ENCODE measurements at places on chromosomes 11 and 22.

DNA sequence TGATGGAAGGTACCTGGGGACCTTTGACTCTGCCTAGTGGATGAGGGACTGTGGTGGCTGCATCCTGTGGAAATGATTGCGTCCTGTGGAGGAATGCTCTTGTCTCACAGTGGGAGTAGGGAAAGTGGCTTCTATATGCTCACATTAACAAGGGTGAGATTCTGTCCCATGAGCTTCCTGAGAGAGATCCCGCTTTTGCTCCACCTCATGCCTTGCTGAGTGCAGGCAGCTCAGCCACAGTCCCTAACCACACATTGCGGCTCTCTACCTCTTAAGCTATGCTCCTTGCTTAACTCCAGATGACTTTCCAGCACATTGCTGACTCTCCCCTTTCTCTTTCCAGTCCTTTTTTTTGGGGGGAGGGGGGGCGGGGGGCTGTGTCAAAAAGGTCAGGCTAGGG lies 45.0 kb downstream of the TEAD1 start:
- DNase-seq = no peak

DNA sequence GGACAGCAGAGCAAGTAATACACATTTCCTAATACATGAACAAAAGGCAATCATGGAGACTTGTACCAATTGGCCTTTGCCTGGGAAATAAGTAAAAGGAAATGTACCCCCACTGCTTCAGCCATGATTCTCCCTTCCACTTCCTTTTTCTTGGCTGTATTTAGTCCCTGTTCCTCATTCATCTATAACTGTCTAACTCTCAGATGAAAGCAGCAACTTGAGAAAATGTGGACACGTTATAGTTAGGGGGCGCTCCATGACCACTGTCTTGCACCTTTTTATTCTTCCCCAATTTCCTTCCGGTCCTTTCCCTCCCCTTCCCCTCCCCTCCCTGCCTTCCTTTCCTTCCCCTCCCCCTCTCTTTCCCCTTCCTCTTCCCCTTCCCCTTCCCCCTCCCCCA lies 61.3 kb upstream of the BARX2 start:
- no peak for DNase-seq

DNA sequence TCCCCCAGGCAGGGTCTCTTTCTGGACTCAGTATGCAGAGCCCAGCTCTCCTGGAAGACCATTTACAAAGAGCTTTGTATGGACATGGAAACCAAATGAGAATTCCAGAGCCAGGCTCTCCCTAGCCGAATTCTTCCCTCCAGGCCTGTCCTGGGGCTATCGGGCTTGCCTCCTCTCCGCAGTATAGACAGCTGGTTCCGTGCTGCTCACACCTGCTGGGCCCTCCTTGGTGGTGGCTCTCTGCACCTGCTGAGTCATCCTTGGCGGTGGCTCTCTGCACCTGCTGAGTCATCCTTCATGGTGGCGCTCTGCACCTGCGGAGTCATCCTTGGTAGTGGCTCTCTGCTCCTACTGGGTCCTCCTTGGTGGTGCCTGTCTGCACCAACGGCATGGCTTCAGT lies 743.5 kb downstream of the BRD1 start:
- DNase-seq = no peak

GRCh38 chr22:30704978-30705377 lies 10.3 kb downstream of the OSBP2 start:
- DNase-seq = no peak

GRCh38 chr22:36365020-36365411 lies 22.8 kb downstream of the MYH9 start:
- peak; percentile 95 for DNase-seq

DNA sequence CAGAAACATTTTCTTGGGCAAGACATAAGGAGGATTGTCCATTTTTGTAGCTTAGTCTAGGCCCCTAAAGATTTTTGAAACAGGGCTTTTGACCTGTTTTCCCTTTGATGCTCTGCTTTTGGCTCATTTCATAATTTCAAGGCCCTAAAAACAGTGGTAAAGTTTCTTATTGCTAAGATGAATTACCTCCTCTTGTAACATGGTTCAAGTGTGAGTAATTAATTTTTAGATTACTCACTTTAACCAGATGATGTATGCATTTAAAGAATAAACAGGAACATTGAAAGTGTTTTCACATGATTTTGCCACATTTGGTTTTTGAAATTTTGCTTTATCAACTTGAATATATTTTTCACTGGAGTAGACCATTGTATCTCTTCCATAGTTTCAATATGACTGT lies 1.2 kb downstream of the RAG2 start:
- no peak for DNase-seq

DNA sequence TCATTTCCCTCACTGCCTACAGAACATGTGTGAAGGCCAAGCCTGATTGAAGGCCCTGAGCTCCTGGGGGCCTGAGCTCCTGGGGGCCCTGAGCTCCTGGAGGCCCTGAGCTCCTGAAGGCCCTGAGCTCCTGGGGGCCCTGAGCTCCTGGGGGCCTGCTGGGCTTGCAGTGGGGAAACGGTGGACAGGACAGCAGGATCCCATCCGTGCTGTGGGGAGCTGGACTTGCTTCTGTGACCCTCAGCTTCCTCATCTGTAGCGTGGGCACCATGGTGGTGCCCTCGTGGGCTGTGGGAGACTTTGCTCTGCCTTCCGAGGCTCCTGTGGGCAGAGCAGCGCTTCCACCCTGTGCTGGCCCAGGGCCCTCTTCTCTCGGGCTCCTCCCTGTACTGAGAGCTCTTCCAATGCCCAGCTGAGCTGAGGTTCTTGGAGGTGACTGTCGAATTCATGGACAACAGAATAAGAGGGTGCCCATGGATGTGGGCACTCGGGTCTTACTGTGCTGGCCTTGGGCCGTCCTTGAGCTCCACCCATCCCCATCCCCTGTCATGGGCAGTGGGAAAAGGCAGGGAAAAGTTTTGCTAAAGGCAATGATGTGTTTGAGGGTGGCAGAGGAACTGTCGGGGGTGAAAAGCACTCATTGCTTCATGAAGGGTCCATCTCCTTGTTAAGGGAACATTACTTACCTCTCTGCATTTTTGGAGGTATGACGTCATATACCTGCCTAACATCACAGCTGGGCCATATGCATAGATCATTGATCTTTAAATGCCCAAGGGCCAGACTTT lies 786.7 kb downstream of the TBC1D22A start:
- no peak for DNase-seq

GRCh38 chr11:95065336-95065735 lies 1.4 kb upstream of the SRSF8 start:
- no peak for DNase-seq

- DNase-seq = no peak
Observed at GRCh38 chr22:46918197-46918596, 155.7 kb downstream of the TBC1D22A start.

DNA sequence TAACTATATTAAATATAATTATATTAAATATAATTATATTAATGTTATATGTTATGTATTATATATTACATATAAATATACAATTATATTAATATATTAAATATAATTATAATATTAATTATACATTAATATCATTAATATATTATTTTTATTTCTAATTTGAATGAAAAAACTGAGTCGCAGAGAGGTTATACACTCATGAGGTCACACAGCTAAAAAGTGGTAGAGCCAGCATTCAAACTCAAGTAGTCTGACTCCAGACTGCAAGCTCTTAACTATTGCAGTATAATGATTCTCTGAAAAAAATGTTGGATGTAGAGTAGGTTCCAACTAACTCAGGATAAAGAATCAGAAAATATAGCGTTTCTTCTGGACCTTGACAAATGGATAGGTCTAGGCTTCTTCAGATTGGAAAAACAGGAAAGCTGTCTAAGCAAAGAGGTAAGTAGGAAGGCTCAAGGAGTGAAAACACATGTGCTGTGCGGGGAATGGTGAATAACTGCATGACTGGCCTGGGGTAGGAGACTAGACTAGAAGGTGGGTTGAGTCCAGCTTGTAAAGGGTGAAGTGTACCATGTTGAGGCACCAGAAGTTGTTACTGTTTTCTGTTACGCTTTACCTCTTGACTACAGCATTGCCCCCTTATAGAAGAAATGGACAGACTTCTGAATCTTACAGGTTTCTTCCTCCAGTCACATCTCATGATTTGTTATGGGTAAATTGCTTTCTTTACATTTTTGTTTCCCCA lies 80.3 kb downstream of the TRIM44 start:
- DNase-seq = peak; percentile 4

DNA sequence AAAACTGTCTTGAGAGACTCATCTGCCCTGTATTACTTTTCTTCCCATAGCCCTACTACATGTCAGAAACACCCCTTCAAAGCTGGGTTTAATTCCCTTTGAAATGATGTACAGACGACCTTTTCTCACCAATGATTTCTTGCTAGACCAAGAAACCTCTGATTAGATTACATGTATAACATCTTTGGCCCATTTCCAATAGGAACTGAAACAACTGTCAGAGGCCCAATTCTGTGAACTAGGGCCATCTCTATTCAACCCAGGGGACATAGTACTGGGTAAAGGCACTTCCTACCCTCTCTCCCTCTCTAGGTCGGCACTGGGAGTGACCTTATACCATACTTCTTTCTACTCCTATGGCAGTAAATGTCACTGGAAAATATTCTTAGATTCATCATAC lies 19.4 kb downstream of the NPAT start:
- no peak for DNase-seq

- no peak for DNase-seq
Observed at GRCh38 chr11:1828542-1828941, 6.2 kb upstream of the SYT8 start.

GRCh38 chr22:44860311-44860710 lies 107.9 kb downstream of the ARHGAP8 start:
- DNase-seq = no peak

GRCh38 chr11:77503006-77503405 lies 29.1 kb upstream of the PAK1 start:
- no peak for DNase-seq

GRCh38 chr11:33094157-33094556 lies 54.8 kb downstream of the TCP11L1 start:
- no peak for DNase-seq

DNA sequence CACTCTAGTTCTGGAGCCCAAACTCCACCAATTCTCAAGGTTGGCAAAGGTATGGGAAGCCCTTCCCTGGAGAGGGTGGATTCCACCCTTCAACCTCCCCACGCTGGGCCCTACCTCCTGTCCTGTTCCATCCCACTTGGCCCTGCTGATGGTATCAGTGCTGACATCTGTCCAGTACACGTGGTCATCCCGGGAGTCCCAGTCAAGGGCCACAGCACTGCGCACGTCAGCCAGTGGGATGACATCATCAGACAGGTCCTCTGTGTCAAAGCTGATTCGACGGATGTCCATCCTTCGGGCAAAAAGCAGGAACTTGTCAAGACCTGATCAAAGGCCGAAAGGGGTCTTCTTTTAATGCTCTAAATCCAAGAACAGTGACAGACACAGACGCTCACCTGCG lies 32.1 kb downstream of the LRP4 start:
- no peak for DNase-seq

GRCh38 chr22:39724390-39724789 lies 153.8 kb downstream of the CACNA1I start:
- no peak for DNase-seq

- DNase-seq = no peak
Observed at GRCh38 chr22:28001171-28001835, 82.2 kb upstream of the PITPNB start.

- no peak for DNase-seq
Observed at GRCh38 chr22:20816559-20816958, 42.1 kb downstream of the PI4KA start.

DNA sequence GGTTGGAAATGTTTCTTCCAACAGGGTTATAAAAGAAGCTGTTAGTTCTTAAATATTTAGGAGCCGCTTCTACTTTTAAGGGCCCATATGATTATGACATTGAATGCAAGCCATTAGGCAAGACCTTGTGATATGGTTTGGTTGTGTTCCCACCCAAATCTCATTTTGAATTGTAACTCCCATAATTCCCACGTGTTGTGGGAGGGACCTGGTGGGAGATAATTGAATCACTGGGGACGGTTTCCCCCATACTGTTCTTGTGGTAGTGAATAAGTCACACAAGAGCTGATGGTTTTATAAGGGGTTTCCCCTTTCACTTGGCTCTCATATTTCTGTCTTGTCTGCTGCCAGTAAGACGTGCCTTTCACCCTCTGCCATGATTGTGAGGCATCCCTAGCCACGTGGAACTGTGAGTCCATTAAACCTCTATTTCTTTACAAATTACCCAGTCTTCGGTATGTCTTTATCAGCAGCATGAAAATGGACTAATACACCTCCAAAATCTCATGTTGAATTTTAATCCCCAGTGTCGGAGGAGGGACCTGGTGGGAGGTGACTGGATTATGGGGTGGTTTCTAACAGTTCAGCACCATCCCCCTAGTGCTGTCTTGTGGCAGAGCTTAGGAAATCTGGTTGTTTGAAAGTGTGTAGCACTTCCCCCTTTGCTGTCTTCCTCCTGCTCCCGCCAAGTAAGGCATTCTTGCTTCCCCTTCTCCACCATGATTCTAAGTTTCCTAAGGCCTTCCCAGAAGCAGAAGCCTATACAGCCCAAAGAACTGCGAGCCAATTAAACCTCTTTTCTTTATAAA lies 4.3 kb downstream of the CD59 start:
- peak; percentile 62 for DNase-seq

- DNase-seq = no peak
Observed at GRCh38 chr11:87299041-87299481, 261.3 kb downstream of the TMEM135 start.

DNA sequence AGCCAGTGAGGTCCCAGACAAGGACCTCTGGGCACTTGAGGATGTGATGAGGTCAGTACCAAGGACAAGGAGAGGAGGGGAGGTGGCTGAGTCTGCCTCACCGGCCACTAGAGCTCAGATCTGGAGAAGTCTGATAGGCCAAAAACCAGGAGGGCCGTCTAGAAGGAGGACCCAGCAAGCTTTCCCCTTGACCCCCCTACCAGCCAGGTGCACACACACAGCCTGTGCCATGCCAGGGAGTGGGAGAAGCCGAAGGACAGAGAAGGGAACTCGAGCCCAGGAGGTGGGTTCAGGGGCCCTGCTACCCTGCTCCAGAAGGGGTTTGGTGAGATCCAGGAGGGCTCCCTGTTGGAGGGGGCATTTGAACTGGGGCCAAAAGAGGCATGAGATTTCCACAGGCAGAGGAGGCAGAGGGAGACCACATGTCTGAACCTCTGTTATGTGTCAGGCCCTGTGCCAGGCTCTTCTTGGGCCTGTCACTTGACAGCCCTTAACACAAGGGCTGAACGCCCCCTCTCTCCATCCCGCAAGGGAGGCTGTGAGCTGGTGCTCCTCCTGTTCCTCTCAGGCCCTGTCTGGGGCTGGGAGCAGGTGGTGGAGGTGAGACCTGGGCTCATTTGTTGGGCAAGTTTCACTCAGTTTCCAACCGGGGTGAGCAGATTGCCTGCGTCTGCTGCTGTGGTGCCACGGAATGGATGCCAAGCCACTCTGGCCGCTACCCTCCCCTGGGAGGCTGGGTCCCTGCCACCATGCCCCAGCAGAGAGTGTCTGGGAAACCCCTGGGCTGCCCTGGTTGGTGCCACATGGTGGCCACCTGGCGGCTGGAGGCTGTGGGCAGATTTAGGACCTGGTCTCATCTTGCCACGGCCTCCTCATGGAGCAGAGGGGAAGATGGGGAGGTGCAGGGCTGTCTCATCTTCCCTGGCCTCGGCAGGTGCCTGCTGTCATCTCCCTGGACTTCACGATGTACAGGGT lies 65.2 kb downstream of the MPPED1 start:
- DNase-seq = no peak

- DNase-seq = no peak
Observed at GRCh38 chr11:33778675-33779074, 4.4 kb upstream of the FBXO3 start.

- DNase-seq = no peak
Observed at GRCh38 chr11:120539667-120540369, 28.3 kb downstream of the GRIK4 start.

Data from stimulated activated CD4-positive, alpha-beta T cell treated with anti-CD3 and anti-CD28 coated beads, Interleukin-15, amount 100 ng/mL, for 24 hours (primary cell).